Stimulated activated CD4-positive, alpha-beta T cell treated with anti-CD3 and anti-CD28 coated beads, Interleukin-12 subunit alpha, Interleukin-12 subunit beta, amount 100 ng/mL, for 24 hours (primary cell): ENCODE measurements at places on chromosomes 13 and 19.

- DNase-seq = no peak
Observed at GRCh38 chr13:21901336-21901735, 230.5 kb downstream of the FGF9 start.

- no peak for DNase-seq
Observed at GRCh38 chr19:17332677-17333581, 1.7 kb downstream of the ANO8 start.

DNA sequence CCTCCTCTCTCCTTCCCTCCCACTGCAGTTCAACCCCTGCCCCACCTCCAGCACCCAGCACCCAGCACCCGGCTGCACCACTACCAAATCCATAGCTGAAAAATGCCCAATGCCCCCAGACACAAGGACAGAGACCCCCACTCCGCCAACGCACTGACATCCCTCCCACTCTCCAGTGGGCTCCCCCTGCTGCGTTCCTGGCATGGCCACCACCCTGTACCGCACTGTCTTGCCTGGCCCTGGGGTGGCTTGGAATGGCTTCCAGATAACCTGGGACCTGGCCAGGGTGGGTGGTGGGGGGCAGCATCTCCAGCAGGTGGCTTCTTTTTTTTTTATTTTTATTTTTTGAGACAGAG lies 5.8 kb upstream of the MKNK2 start:
- no peak for DNase-seq

DNA sequence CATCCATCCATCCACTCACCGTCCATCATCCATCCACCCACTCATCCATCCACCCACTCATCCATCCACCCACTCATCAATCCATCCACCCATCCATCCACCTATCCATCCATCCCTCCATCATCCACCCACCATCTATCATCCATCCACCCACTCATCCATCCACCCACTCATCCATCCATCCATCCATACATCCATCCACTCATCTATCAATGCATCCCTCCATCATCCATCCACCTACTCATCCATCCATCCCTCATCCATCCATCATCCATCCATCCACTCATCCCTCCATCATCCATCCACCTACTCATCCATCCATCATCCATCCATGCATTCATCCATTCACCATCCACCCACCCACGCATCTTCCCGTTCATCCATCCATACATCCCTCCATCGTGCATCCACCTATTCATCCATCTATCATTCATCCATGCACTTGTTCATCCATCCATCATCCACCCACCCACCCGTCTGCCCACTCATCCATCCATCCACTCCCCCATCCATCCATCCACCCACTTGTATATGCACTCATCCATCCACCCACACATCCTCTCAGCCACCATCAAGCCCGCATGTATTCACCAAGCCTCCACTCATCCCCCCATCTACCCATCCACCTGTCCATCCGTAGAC lies 3.6 kb downstream of the STAP2 start:
- no peak for DNase-seq

DNA sequence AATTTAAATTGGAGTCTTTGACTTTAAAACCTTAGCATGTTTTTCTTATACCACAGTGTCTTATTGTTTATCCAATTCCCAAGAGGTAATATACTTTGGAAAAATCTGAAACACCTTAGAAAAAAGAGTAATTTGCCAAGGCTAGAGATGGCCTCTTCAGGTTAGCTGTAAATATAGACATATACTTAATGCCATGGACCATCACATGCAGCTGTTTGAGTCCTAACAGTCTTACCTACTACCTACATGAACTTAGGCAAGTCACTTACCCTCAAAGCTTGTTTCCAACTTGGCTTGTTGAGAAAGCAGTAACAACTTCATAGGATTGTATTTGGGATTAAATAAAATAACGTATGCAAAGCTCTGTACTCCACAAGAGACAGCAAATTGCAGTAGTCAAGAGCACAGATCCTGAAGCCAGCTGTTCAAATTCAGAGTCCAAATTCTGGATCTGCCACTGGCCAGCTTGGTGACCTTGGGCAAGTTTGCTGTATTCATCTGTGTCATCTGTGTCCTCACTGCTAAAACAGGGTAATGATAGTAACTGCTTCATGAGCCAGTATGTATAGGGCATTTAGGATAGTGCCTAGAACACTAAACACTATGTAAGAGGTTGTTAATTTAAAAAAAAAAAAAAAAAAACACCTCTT lies 13.2 kb upstream of the SPART start:
- no peak for DNase-seq

DNA sequence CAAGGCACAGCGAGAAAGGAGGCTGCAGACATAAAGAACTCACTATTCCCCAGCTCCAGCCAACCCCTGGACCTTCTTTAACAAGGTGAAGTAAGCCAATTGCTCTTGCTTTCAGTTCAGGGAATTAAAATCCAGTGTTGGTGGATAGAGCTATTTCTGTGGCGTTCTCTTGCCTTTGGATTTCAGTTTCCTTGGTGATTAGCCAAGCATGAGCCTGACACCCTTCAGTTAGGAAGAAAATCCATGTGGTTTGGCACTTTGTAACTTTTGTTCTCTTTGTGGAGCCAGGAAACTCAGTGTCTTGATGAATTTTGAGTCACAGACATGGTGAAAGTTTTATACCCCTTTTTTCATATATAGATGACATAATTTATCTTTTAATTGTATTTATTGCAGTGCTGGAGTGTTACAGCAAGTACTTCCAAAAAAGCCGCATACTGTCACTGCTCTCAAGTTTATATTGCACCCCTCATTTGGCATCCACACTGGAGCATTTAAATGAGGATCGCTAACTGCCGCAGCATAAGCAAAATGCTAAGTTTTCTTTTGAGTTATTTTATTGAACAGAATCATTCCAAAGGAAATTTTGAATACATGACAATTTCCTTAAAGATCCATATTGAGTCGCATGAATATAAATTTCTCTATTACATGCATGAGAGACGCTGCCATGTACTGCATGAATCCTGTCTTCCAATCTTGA lies 406.8 kb downstream of the MYO16 start:
- no peak for DNase-seq

GRCh38 chr19:41428481-41428859 lies 1.3 kb upstream of the B3GNT8 start:
- DNase-seq = no peak

DNA sequence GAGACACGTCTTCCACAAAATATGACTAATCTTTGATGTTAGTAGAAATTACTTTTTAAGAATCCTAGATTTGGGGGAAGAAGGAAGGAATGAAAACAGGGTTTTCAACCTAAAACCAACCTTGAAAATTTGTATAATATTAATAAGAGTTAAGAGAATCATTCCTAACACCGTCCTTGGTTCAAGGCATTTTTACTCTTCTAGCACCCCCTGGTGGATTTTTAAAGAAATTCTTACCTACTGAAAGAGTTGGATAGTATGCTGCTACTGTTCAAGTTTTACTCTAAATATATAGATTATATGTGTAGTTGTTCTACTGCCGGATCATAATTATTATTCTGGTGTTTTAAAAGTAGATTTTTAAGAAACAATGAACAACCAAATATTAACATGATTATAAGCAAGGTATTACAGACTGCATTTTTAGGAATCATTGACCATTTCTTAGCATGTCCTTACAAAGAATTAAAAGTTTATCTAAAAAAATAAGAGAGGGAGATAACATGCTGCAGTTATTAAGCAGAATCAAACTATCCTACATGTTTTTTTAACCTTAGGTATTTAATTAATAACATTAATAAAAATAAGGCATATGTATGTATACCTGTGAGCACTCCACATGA lies 7.4 kb upstream of the SLITRK6 start:
- no peak for DNase-seq

- no peak for DNase-seq
Observed at GRCh38 chr19:40486017-40486416, 19.2 kb downstream of the SPTBN4 start.

GRCh38 chr13:39599842-39600241 lies 3.2 kb downstream of the LHFPL6 start:
- DNase-seq = no peak

- no peak for DNase-seq
Observed at GRCh38 chr13:20869540-20869939, 33.0 kb downstream of the XPO4 start.

DNA sequence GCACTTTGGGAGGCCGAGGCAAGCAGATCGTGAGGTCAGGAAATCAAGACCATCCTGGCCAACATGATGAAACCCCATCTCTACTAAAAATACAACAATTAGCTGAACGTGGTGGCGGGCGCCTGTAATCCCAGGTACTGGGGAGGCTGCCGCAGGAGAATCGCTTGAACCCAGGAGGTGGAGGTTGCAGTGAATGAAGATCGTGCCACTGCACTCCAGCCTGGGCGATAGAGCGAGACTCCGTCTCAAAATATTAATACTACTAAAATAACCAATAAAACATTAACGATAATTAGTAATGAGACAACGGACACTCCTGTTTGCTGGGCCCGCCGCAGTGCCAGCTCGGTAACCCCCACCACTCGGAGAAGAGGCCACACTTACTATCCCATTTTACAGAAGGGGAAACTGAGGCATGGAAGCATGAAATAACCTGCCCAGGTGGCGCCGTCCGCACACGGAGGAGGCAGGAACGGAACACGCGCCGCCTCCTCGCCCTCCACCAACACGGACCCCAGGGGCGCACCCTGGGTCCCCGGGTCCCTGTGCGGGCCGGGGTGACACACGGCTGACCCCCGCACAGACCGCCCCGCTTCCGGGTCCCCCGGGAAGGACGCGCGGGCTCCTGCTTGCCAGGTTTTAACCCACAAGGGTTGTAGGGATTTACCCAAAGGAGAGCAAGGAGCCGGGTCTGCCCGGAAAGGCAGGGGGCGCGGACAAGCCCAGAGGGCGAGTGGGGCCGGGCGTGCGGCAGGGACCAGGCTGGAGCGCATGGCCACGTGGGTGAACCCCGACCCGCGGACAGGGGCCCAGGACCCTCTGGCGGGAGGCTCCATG lies 1.6 kb downstream of the R3HDM4 start:
- DNase-seq = no peak

DNA sequence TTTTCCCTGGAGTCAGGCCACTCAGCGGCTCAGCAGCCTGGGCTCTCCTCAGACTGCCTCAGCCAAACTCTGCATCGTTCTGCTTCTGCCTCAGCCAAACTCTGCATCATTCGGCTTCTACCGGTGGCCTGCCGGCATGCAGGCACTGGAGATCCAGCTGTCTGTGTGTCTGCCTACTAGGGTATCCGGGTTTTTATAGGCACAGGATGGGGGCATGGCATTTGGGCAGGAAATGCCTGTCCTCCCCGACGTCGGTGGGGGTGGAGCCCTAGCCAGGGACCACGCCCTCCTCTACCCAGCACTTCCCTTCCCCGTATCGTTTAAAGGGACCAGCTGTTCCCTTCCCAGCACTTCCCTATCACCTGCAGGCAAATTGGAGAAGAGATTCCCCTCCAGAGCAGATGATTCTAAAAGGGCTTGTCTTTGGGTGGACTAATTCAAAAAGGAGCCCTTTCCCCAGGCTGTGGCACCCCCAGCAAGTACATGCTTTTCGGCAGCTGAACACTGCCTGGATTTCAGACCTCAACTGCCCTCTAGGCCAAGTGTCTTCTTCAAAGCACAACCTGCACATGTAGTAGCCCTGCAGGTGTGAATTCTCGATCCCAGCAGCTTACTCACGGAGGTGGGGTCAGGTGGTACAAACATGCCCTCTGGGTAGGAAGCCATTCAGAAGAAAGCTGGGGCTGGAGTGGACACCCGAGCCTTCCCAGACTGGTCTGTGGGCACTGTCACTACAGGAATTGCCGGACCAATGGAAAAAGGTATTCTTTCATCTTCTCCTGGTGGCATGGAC lies 25.4 kb upstream of the GPR12 start:
- DNase-seq = peak; percentile 38
